ENCODE measurements at places on chromosomes 12 and 14.

DNA sequence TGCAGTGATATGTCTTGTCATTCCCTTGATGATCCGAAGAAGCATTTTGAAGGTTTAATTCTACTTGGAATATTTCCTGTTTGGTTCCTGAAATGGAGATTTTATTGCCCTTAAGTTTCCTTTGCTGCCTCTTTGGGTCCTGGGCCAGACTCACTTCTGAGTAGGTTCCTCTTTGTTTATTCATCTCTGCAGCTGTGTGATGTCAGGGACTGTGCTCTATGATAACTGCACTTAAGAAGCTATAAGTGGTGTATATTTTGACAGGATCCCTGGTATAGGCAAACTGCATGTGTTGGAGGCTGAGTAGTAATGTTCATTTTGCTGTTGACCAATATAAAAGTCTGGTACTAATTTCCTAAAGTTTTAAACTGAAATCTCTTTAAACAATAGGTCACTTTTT is at the start of gene KLRC4:
Gene KLRC4, minus strand, starts transcription at position 366 of the 400 bp plus-strand sequence. Its CDS starts 182 bp downstream, at position 184.
- DNase-seq = peak; percentile 62

DNA sequence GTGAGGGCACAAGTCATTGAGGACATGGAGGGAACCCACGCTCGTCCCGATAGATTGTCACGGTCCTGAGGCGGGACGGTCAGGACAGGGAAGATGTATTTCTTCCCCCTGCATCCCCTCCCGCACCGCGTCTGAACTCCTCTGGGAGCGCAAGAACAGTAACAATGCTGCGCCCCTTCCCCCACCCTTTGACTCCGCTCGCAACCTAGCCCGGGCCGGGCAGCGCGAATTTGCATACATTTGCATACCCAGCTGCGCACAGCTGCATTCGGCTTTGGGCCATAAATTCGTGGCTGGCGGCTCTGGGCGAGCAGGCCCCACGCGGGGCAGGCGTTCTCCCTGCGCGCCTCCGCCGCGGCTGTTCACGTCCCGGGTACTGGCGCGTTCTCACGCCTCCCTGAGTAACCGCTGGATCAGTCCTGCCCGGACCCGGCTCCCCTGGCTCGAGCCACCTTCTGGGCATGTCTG is 29.0 kb upstream of the SMUG1 start:
- DNase-seq = no peak

- DNase-seq = no peak
Measured at GRCh38 chr12:23980826-23981225, 31.4 kb upstream of the SOX5 start.

DNA sequence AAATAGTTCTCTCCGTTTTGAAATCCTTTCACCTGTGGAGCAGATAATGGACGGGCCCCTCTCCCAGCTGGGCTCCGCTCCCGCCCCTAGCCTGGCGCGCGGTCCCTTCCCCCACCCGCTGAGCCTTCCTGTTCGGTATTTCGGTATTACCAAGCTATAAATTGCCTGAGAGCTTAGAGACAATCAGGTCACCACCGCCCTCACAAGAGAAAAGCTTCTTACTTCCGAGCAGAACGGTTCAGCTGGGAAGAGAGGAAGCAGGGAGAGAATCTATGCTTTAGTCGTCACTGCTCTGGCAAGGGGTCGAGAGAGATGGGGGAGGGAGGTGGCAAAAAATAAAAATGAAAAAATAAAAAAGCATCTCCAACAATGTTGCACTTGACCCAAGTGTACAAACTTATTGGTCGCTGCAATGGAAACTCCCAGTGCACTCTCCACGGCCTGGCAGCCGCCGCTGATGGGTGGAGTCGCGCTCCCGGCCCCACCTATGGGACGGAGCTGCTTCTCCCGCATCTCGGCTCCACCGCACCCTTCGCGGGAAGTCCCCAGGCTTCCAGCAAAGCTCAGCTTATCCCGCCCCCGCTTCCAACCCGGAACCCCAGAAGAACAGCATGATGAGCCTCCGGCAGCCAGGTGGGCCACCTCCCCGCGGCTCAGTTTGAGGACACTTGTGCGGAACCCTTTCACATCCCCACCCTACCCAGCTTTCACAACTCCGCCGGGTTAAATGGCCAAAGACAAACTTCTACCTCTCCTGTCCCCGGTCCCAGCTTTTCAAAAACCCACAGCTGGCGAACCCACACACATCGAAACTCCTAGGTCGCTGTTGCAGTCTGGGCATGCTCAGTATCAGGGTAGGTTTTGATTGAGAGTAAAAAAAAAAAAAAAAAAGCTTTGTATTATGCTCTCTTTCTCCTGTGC is 832 bp upstream of the SYT1 start:
- DNase-seq = peak; percentile 80

GRCh38 chr12:130916241-130916911 is 37.3 kb upstream of the ADGRD1 start:
- DNase-seq = no peak

- DNase-seq = no peak
Measured at GRCh38 chr12:88750867-88751543, 170.7 kb upstream of the KITLG start.

DNA sequence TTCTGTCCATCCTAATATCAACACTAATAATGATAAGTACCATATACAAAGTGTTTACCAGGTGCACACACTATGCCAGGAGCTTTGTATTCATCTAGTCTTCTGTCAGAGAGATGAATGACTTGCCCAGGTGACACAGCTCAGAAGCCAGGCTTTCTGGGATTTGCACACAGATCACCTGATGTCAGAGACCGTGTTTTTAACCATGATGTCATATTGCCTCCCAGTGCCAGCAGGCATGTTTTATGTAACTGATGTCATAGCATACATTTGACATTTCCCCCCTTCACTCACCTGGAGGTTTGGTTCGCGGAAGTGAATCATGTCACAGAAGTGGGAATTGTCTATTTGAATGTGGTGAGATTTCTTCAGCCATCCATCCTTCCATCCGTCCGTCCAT is 5.7 kb downstream of the WSCD2 start:
- no peak for DNase-seq

- no peak for DNase-seq
Measured at GRCh38 chr12:56086608-56087007, 6.6 kb downstream of the ERBB3 start.

DNA sequence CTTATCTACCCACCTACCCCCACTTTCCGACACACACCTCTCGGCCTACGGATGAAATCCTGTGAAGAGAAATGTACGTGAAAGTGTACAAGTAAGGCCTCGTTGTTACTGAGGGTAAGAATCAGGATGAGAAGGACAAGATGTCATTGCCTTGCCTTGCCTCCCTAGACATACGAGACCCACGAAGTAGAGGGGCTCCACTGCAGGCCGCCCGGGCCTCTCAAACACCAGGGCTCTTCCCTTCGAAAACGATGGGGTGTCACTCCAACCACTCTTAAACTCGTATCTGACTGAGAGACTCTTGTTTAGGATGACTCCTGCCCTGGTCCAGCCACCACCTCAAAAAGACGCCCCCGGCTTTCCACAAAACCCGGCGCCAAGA is 498 bp downstream of the RACGAP1 start:
- no peak for DNase-seq

DNA sequence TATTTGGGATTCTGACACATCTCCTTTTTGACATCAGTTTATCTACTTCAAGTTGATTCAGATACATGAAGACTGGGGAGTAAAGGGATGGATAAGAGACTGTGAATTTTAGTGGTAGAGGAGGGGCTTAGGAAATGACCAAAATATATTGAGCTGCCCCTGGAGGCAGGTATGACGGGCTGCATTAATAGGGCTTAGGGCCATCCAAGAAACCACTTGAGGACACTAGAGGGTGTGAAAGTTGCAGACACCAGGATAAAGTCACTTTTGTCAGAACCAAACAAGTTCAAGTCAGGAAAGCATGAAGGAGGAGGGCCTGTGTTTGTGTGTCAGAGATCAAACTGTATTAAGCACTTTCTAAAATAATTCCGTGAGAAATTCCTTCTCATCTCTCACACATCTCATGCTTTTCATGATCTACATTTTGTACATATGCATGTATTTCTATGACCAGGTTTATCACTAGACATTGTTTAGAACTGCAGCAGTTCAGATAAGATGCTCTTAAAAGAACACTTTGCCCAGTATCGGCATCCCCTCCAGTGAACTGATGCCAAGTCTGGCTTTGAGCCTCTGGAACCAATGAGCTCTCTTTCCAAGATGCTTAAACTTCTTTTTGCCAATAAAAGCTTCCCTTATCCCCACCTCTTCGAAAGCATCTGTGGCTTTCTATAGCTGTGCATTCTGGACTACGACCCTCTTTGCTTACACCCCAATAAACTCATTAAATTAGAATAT is 136.9 kb downstream of the SLC38A1 start:
- DNase-seq = no peak

- no peak for DNase-seq
Measured at GRCh38 chr12:52390739-52391617, 5.5 kb upstream of the KRT84 start.

- no peak for DNase-seq
Measured at GRCh38 chr12:110249716-110250225, 31.3 kb upstream of the ATP2A2 start.

DNA sequence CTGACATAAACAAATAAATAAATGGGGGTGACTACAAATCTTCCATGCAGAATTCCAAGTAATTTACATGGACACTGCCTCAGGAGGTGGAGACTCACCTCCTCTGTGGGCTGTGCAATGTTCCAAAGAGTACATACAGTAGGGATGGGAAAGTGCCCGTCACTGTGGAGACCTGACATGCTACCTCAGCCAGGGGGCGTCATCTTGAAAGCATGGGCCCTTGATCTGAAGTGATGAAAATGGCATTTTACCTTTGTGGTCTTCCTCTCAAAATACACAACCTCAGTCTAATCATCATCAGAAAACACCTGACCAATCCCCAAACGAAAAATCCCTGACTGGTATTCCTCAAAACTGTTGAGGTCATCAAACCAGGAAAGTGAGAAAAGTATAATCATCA is 48.4 kb downstream of the ANAPC7 start:
- no peak for DNase-seq

- no peak for DNase-seq
Measured at GRCh38 chr12:4974217-4974616, 64.5 kb downstream of the KCNA1 start.

DNA sequence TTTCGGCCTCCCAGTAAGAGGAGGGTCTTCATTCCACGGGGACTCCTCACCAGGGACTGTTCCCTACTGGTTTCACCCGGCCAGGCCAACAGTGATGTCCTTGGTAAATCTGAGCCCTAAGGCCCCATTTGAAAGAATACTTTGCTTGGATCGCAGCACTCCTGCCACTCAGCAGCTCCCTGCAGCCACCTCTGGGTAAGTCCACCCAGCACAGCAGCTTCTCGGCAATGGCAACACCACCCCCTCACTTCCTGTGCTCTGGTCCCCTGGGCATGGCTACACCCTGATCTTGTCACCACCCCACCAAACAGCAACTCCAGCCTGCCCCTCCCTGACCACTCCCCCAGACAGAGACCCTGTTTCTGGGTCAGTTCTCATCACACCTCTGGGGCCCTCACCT is 100.3 kb downstream of the SETD3 start:
- no peak for DNase-seq

DNA sequence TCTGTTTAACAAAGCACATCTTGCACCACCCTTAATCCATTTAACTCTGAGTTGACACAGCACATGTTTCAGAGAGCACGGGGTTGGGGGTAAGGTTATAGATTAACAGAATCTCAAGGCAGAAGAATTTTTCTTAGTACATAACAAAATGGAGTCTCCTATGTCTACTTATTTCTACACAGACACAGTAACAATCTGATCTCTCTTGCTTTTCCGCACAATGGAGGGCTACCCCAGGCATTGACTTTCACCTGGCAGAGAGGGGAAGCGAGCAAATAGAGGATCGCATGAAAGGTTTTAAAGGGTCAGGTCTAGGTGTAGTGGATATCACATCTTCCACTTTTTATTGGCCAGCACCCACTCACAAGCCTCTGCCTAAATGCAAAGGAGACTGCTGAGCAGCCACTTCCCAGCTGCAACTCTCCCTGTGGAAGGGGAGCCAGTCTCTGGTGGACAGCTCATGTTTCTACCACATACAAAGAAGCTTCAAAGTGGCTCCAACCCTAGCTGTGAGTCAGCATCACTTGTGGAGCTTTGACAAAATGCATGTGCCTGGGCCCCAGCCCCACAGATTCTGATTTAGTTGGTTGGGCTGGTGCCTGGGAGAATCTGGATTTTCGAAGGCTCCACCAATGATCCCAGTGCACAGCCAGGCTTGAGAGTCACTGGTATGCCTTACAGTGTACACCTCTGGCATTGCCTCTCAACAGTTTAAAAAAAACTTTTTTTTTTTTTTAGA is 7.2 kb upstream of the FNTB start:
- DNase-seq = no peak

- no peak for DNase-seq
Measured at GRCh38 chr12:52501490-52501889, 8.4 kb upstream of the KRT6A start.

DNA sequence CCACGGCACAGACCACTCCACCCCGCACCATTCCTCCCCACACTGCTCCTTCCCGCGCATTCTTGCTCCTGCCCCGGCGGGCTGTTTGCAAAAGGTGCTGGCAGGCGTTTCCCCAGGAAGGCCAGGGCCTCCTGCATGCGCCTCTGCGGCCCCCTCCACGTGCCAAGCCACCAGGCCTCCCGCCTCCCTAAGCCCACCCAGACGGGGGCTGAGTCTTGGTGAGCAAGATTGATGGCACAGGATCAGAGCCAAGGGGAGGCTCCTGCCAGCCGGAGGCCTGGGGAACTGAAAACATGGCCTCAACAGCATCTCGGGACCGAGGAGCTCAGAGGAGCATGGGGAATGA is 328.3 kb upstream of the DIO3 start:
- DNase-seq = no peak

DNA sequence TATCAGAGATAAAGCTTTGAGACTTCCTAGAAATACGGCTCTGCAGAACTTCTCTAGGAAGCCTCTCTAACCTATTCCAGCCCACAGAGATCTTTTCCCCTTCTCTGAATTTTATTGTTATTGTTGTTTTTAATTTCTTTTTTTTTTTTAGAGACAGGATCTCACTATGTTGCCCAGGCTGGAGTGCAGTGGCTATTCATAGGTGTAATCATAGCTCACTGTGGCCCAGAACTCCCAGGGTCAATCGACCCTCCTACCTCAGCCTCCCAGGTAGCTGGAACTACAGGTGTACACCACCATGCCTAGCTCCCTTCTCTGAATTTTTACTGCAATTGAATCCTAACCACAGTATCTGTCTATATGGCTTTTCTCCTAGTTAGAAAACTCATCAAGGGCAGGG is 19.6 kb downstream of the SLC7A8 start:
- no peak for DNase-seq

- no peak for DNase-seq
Measured at GRCh38 chr12:59079472-59079871, 159.2 kb upstream of the LRIG3 start.
